Activated naive CD8-positive, alpha-beta T cell treated with anti-CD3 and anti-CD28 coated beads for 36 hours (primary cell): ENCODE measurements at places on chromosomes 7 and 10. TPM values are rescaled to one million over a fixed set of nuclear protein-coding genes. Genes with fewer than 3 reads are reported as not detected.
A peak's percentile ranks its signal among the peaks of the same experiment; 100 is the strongest.

- peaks cover 3% of the 10 kb centered on the region for H3K36me3 ChIP-seq
- no peaks in the 10 kb centered on the region for H3K27me3 ChIP-seq
- no peak overlapping the region for H3K4me3 ChIP-seq
- no peak overlapping the region for H3K27ac ChIP-seq
- no peak for DNase-seq
Measured at GRCh38 chr7:106757846-106758245, 96.9 kb upstream of the CCDC71L start.

DNA sequence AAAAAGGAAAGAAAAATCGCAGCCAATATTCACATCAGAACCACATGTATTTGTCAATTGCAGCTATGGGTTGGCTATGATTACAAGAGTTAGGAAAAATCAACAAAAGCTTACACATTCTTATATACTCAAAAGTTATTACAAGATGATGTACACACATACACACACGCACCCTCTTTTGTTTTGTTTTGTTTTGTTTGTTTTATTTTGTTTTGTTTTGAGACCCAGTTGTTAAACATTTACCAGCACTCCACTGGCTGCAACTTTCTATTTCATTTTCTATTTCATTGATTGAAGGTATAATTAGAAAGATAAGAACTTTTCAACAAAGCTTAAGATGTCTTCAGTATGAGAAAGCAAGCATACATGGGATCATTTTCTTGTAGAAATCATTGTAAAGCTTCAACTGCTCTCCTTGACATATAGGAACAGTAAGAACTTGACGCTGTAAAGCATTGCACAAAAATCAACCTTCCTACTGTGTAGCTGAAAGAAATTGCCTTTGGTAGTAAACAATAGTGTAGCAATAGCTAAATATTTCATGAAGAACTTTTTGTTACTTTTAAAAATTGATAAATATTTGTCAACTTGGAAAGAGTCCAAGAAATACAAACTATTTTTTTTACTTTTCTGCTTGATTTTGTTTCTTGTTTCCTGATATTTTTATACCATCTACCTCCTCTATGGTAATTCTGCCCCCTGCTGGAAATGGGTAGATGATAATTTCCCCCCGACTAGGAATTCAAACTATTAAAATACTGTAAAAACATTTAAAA lies 205.9 kb downstream of the MBL2 start:
- H3K36me3 ChIP-seq = no peaks in the 10 kb centered on the region
- H3K4me3 ChIP-seq = no peak overlapping the region
- peaks cover 3% of the 10 kb centered on the region for H3K27me3 ChIP-seq
- DNase-seq = no peak
- no peak overlapping the region for H3K27ac ChIP-seq

- DNase-seq = no peak
- no peaks in the 10 kb centered on the region for H3K4me1 ChIP-seq
- no peaks in the 10 kb centered on the region for H3K36me3 ChIP-seq
- H3K27ac ChIP-seq = no peak overlapping the region
- H3K27me3 ChIP-seq = peaks cover 8% of the 10 kb centered on the region
Measured at GRCh38 chr10:27861781-27862180, 116.2 kb upstream of the MKX start.

GRCh38 chr7:22663357-22663718 lies 63.7 kb upstream of the IL6 start:
- H3K4me3 ChIP-seq = no peak overlapping the region
- peaks cover 24% of the 10 kb centered on the region for H3K27me3 ChIP-seq
- peak overlapping the region; percentile 2 for H3K27ac ChIP-seq
- DNase-seq = no peak
- peaks cover 30% of the 10 kb centered on the region for H3K4me1 ChIP-seq

WIPF3 gene
- not detected for total RNA-seq

- no peak for DNase-seq
- H3K4me3 ChIP-seq = no peak overlapping the region
- H3K4me1 ChIP-seq = peaks cover 19% of the 10 kb centered on the region
- no peak overlapping the region for H3K27ac ChIP-seq
Measured at GRCh38 chr7:23012908-23013714, 819 bp downstream of the HYCC1 start.

- no peak overlapping the region for H3K27ac ChIP-seq
- peaks cover 11% of the 10 kb centered on the region for H3K27me3 ChIP-seq
- no peaks in the 10 kb centered on the region for H3K36me3 ChIP-seq
- H3K4me3 ChIP-seq = no peak overlapping the region
- DNase-seq = no peak
Measured at GRCh38 chr7:108452707-108453106, 3.5 kb downstream of the NRCAM start.

DNA sequence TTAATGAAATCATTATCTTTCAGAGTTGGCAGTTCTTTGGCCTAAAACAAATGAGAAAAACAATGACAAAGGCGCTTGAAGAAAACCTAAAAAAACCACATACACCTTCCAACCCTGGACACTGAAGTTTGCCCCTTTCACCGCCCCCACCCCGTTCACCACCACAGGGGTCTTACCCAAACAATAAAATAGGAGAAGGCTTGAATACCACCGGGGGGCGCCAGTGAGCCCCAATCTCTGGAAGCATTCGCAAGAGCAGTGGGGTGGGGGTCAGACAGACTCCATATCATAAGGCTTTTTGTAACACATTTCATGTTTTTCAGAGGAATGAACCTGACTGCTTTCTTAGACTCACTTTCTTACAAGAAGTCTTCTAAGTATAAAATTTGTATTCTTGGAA lies 163.6 kb downstream of the PIP4K2A start:
- peak overlapping the region; percentile 53 for H3K27ac ChIP-seq
- no peak overlapping the region for H3K4me3 ChIP-seq
- no peaks in the 10 kb centered on the region for H3K27me3 ChIP-seq
- H3K4me1 ChIP-seq = peaks cover 16% of the 10 kb centered on the region
- DNase-seq = peak; percentile 49
- peaks cover 31% of the 10 kb centered on the region for H3K36me3 ChIP-seq

- H3K4me1 ChIP-seq = peaks cover 5% of the 10 kb centered on the region
- no peak overlapping the region for H3K4me3 ChIP-seq
- no peak for DNase-seq
- H3K36me3 ChIP-seq = peaks cover 12% of the 10 kb centered on the region
- no peak overlapping the region for H3K27ac ChIP-seq
Measured at GRCh38 chr10:35546824-35547225, 58.3 kb upstream of the GJD4 start.

GRCh38 chr10:125415006-125415633 lies 254.8 kb upstream of the CTBP2 start:
- no peak overlapping the region for H3K27ac ChIP-seq
- H3K4me3 ChIP-seq = no peak overlapping the region
- no peak for DNase-seq
- peaks cover 1% of the 10 kb centered on the region for H3K27me3 ChIP-seq
- H3K36me3 ChIP-seq = no peaks in the 10 kb centered on the region
- no peaks in the 10 kb centered on the region for H3K4me1 ChIP-seq

DNA sequence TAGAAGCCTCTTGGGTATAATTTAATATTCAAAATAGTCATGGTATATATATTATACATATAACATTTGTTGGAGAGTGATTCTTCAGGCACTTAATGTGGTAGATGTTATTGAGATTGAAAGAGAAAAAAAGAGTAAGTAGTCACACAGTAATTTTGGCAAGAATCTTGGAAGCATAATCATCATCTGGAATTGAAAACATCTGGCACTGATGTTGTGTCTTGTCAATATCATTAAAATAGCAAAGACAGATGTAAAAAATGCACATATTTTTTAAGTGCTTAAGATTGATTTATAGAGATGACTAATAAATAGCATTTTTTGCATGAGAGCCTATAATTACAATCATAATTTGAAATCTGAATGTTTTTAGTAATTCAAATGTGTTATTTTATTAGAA lies 9.5 kb downstream of the SEMA3D start:
- H3K4me1 ChIP-seq = no peaks in the 10 kb centered on the region
- no peak overlapping the region for H3K4me3 ChIP-seq
- no peaks in the 10 kb centered on the region for H3K27me3 ChIP-seq
- H3K36me3 ChIP-seq = no peaks in the 10 kb centered on the region

BPGM gene
- 16.3 TPM for total RNA-seq

HOGA1 gene
- total RNA-seq = not detected

GRCh38 chr10:82609845-82610244 lies 734.9 kb downstream of the NRG3 start:
- H3K27ac ChIP-seq = no peak overlapping the region
- H3K4me3 ChIP-seq = no peak overlapping the region
- no peak for DNase-seq
- no peaks in the 10 kb centered on the region for H3K36me3 ChIP-seq
